ENCODE measurements at places on chromosomes 7 and 10.
A peak's percentile ranks its signal among the peaks of the same experiment; 100 is the strongest.

DNA sequence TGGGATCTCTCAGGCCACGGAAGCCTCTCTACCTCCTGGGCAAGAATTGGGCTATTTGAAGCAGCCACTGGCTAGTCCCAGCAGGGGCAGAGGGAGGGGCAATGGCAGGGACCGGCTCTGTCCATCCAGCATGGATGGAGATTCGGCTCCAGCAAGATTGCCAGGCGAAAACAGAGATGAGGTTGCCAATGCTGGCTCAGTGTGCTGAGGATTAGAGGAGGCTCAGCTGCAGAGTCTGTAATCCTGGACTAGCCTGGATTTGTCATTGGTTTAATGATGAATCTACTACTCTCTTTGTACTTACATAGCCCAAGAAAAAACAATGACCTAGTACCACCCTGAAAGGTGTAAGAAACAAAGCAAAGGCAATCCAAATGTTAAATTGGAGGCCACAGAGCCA, 112.2 kb upstream of the PDCD4 start:
- no peak for DNase-seq

DNA sequence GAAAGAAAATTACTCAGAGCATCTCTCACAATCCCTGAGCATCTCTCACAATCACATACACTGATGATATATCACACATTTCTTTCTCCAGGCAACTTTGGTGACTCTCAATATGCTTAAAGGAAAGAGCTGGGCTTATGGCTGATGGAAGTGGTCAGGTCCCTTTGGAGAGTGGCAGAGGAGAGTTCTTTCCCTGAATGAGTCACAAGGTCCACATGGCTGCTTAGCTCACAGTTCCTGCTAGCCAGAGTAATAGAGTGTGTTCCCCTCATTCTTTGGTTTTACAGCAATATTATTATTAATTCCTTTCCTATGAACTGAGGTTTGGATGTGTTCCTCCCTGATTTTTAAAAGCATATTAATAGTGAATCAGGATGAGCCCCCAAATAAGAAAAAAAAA, 287.4 kb downstream of the C7orf25 start:
- peak; percentile 83 for DNase-seq

DNA sequence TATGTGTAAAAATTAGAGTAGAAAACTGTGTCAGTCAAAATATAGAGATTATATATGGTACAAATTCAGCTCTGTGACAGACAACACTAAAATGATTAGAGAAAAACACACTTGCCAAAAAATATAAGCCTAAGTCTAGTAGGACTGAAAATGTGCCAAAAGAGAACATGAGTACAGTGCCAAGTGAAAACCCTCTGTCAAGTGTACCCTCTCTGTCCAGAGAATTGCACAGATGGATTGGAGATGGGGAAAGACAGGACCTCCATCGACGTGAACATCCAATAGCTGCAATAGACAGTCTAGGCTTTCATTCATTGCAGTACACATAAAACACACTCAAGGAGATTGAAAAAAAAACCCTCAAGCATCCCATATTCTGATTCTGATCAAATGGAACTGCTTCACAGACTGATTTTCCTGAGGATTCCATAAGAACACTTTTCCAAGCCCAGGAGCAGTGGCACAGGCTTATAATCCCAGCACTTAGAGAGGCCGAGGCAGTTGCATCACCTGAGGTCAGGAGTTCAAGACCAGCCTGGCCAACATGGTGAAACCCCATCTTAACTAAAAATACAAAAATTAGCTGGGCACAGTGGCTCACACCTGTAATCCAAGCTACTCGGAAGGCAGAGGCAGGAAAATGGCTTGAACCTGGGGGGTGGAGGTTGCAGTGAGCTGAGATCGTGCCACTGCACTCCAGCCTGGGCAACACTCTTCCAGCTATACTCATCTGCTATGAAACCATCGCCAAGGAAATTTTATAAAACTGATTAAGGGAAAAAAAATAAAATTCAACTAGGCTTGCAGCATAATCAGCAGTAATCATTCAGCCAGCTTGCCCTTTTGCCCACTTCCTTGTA, 110.0 kb upstream of the TRIM24 start:
- no peak for DNase-seq

DNA sequence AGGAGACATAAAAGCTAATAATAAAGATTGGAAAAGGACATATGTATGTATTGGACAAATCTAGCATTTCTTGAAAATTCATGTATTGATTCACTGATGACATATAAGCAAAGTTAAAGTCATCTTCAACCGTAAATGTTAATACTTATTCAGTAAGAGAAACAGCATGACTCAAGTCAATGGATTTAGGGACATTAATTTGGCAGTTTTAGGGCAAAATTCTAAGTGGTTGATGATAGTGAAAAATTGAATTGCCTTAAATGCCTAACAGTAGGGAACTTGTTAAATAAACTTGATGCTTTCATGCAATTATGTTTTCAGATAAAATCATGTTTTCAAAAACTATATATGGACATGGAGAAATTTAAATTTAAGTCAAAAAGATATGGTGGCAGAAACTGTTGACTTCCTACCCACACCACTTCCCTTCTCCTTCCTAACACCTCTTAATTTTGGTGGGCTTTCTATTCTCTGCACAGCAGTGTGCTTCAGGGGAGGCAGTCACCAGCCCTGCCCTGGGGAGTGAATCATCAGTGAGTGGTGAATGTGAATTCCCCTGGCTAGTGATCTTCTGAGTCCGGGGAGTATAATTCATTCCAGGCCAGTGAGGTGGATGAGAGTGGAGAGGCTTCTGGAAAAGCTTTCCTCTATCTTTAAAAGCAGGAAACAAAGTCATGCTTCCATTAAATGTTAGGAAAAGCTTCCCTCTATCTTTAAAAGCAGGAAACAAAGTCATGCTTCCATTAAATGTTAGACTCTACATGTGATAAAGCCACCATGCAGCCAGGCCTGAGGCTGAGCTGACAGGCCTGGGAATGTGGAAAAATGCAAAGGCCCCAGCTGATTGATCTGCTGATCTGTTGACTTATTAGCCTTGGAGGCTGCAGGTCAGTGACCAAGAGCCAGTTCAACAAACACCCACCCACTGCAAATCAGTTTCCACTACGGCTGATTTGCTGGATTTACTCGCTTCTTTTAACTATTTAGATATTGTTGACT, 25.2 kb upstream of the ITGB1 start:
- peak; percentile 98 for DNase-seq

DNA sequence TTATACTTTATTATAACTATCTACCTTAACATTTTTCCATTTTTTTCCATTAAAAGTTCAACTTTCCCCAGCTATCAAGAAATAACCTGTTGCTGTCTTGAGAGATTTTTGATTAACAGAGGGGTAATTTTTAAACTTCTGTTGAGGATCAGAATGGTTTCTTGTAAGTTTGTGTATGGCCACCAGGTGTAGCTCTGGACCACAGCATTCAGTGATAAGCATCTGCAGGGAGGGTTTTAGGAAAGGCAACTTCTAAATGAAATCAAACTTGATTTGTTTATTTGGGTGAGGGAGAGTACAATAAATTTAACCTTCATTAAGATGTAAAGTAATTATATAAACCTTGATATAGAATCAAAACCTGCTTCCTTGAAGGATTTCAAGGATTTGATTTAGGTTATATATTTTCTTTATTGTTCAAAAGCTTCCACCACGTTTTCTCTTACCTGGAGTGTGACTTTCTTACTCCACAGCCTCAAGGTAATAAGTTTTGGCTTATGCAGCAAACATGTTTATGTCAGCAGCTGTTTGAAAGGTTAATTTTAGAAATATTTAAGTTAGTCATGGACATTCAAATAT, 153.3 kb downstream of the STK31 start:
- DNase-seq: peak; percentile 39

GRCh38 chr10:58802047-58802446, 289.4 kb downstream of the BICC1 start:
- DNase-seq: no peak

DNA sequence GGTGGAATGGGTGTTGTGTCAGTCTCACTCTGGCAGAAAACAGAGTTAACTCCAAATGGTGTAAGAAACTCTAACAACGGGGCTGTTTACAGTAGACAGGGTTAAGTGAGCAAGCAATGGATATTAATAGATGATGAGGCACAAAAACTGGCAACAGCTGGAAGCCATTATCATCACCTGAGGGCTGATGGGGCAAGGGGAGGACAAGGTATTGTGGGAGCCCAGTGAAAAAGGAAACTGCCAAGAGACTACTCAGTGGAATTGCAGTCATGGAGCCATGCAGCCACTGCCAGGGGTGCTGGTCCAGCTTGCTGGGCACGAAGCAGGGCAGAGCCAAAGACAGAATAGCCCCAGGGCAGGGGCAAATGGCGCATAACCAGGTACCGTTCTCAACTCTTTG, 260.7 kb downstream of the BICC1 start:
- no peak for DNase-seq

DNA sequence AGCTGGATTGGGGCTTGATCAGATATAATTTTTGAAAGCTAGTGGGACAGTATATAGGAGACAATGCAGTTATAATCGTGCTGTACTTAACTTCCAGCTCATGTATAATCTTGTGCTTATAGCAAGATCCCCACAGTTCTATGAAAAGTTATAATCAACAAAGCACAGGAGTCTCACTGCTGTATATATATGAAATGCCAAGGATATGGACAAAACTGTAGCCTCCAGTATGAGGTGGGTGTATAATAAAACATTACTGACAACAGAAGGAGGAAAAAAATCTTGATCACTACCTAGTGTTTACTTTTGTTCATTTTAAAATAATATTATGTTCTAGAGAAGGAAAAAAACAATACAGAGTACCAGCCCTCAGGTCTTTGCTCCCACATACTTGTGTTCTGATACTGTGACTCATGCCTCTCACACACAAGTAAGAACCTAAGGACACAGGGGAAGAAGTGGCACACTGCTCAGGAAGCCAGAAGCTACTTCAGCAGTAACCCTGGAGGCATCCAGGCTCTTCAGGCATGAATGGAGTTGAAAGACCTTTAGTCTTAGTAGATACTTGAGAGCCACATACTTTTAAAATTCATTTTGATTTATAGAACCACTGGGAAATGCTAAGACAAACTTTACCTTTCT, 265.7 kb upstream of the IMMP2L start:
- DNase-seq: peak; percentile 54

- DNase-seq: no peak
These were observed 534.0 kb downstream of the DNAJB6 start for GRCh38 chr7:157870644-157871290.

- no peak for DNase-seq
These were observed 208.6 kb downstream of the LHFPL3 start for GRCh38 chr7:104536956-104537355.

- no peak for DNase-seq
These were observed 163.5 kb downstream of the SH3PXD2A start for GRCh38 chr10:103691723-103692435.

DNA sequence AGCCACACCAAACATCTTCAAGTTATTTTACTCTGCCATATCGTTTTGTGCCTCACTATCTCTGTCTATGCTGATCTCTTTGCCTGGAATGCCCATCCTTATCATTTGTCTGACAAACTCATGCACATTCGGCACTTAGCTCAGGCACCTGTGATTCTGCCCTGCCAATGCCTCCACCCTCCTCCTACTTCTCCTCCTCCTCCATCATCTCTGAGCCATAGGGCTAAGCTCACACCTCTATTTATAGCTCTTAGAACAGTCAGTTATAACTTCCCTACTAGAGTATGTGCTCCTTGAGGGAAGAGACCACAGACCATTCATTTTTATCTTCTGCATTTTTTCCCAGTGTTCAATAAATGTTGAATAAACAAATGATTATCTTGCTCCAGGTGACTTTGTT, 51.2 kb upstream of the CDK13 start:
- no peak for DNase-seq

GRCh38 chr7:108648989-108649388, 79.3 kb downstream of the DNAJB9 start:
- DNase-seq: no peak

GRCh38 chr7:22154143-22154529, 202.8 kb downstream of the RAPGEF5 start:
- no peak for DNase-seq

- no peak for DNase-seq
These were observed 2.2 kb downstream of the MRC1 start for GRCh38 chr10:17811146-17811865.

GRCh38 chr10:95451150-95451549, 110.0 kb downstream of the SORBS1 start:
- no peak for DNase-seq

- no peak for DNase-seq
These were observed 89.5 kb upstream of the SH2B2 start for GRCh38 chr7:102197161-102197560.

DNA sequence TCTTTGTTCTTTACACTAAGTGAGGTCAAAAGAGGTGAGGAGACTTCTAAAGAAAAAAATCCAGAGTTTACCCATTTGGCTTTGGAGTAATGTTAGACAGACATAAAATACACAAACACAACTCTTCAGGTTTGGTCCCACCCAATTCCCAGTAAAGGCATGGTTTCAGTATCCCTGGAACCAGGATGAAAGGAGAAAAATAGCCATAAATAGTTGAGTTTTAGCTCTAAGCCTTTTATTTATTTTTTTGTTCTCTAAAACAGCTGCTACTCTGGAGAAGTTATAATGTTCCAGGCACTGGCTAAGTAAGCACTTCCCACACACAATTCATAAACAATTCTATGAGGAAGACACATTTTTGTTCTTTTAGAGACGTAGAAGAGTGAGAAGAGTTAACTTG, 4.0 kb downstream of the ABCB1 start:
- no peak for DNase-seq

DNA sequence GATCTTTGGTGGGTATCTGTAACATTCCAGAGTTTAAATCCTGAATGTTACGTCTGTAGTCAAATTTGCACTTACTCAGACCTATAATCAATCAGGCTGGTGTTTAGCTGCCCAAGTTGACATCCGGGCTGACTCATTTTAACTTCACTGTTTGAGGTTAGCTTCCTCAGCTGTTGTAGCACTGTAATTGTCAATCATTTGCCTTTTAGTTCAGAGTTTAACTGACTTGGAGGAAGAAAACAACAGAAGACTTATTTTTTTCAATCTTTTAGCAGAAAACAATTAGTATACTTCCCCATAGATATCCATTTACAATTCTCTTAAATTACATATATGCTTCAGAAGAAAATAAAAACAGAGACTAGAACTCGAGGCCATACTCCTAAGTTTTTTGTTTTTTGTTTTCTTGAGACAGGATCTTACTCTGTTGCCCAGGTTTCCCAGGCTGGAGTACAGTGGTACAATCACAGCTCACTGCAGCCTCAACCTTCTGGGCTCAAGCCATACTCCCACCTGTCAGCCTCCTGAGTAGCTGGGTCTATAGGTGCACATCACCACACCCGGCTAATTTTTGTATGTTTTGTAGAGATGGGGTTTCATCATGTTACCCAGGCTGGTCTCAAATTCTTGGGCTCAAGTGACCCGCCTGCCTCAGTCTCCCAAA, 38.5 kb upstream of the LRRC17 start:
- DNase-seq: peak; percentile 86

- no peak for DNase-seq
These were observed 194.1 kb downstream of the INHBA start for GRCh38 chr7:41508755-41509154.

DNA sequence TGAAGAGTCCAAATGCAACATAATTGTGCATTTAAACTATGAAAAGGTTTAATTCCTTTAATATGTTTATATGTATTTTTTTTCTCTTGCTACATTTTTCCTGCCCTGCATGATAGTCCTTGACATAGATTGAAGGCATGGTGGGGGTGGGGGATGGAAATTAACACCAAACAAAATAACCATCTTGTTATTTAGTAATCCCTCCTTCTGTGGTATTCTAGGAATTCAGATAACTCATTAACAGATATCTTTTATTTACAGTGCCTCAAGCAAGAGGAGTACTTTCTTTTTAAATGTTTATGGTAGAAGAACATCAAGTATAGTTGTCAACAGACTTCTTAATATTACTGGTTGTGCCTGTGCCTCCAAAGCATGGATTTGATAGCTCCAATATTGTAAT, 337.6 kb upstream of the SEMA3A start:
- DNase-seq: no peak
